ENCODE measurements at places on chromosomes 3 and 15.

DNA sequence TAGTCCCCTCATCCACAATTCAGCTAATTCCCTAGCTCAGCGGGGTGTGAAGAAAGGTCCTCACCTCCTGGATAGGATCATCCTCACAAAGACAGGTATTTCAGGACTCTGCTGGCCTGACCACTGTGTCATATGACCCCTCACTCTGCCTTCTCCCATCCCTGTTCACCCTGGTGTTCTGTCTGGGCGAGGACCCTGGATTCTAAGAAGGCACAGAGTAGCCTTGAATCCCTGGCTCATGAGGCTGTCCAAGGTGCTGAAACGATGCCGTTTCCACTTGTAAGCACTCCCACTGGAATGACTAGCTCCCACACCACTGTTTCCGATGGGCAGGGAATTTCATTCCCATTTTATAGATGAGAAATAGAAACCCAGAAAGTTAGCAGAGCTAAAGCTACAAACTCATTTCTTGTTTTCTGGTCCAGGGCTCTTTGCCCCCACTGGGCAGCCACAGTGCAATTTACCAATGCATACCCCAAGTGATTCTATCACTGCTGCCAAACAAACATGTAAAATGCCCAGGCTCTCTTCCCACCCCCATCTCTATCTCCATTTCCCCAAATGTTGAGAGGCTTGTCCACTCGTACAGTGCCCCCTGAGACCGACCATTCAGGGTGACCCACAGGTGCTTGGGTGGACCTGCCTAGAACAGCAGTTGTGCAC is 83.2 kb downstream of the RAB11A start:
- DNase-seq, result no peak

GRCh38 chr15:76988867-76989780 is 5.8 kb upstream of the PSTPIP1 start:
- DNase-seq, result no peak

DNA sequence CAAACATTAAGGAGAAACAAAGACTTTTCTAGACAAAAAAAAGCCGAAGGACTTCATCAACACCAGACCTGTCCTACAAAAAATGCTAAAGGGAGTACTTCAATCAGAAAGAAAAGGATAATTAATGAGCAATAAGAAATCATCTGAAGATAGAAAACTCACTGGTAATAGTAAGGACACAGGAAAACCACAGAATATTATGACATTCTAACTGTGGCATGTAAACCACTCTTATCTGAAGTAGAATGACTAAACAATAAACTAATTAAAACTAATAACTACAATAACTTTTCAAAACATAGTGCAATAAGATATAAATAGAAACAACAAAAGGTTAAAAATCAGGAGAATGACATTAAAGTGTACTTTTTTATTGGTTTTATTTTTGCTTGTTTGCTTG is 584.5 kb upstream of the CCDC54 start:
- DNase-seq, result no peak

DNA sequence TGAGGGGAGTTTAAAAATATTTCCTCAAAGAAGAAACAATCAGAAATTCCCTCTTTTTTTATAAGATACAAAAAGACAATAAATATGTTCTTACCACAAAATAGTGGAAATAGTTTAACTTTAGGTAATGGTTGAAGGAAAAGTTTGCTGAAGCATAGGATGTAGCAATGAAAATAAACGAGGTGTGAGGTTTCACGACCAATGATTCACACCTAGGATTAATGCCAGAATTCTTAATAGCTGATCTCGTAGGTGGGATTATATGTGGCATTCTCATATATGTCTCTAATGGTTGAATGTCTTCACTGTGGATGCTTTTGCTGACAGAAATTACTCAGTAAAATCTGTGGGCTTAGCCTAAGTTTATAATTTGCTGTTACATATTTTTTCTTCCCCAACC is 467.7 kb downstream of the FGF12 start:
- DNase-seq, result no peak

- DNase-seq, result no peak
These were observed 318.9 kb upstream of the CHRM5 start for GRCh38 chr15:33649217-33649933.

DNA sequence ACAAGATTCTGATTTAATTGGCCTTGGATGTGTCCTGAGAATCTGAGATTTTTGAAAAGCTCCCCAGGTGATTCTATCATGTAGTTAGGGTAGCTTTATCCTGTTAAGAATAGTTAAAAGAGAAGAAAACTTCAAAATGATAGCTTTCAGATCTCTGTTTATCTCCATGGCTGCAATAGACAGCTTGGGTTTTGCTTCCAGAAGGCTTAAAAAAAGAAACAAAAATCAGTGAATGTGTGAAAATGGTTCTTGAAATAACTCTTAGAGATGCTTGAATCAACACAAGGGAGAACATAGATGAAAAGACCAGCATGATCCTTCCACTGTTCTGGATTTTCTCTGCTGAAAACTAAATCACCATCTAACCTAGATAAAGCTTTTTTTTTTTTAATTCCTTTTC is 60.8 kb upstream of the TMC3 start:
- DNase-seq, result no peak

GRCh38 chr15:57150066-57150865 is 226.0 kb upstream of the CGNL1 start:
- DNase-seq, result no peak

DNA sequence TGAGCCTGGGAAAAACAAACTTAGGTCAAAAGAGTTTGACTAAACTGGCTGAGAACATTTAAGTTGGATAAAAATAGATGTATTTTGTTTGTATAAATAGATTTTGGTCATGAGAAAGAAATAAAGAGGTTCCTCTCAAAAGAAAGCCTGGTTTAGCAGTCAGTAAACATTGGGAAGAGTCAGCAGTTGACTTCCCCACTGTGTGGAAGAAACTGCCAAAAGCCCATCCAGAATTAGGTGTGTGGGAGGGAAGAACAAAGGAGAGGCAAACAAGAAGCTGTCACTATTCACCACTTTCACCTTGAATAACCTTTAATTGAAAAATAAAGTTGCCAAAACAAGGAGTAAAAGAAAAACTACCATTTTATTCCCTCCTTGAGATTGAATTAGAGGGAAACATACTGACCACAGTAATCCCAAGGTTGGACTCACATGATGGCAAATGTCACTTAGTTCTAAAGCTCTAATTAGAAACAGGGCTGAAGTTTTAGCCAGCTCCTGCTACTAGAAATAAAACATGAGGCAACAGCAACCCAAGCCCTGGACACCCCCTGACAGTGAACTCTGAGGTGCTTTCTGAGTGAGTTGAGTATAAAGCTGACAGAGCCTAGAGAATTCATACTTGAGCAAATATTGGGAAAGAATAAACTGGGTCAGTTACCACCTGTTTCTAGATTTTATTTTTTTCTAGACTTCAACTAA is 139.3 kb downstream of the SERPINI1 start:
- no peak for DNase-seq

- no peak for DNase-seq
These were observed 100.4 kb downstream of the PCCB start for GRCh38 chr3:136350557-136350956.

DNA sequence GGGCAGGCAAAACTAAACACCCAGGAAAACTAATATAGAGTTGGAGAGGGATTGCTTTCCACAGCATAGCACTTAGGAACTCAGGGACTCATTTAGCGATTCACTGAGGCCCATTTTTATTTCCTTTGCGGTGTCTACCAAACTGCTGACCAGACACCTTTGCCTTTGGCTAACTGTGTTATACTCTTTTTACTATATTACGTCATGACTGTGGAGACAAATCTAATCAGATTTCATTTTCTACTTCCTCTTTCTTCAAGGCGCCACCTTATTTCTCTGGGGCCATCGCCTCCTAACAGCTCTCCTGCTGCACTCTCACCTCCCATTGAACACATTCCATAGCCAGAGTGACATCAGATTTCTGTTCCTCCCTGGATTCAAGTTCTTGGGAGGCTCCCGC is 215.7 kb upstream of the WNT5A start:
- no peak for DNase-seq

DNA sequence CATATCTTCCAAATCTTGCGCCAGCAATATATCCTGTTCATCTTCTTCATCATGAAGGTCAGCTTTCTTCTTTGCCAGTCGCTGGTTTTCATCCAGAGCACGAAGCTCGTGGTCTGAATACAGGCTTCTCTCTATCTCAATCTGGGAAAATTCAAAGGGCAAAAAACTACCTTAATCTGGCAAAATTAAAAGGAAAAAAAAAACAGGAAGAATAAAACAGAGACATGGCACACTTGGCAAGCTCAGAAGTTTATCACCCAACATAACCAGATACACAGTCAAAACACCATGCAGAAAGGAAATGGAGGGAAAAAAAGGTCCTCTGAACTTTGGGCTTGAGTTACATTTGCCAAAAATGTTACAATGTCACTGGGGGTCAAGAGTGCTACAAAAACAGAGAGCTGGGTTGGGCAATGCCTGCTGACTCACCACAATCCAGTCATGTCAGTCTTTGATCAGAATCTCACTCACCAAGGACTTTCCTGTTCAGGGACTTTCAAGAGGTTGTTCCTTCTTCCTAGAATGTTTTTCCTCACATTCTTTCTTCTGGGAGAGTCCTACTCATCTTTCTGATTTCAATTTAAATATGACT is 1.5 kb downstream of the MRPL46 start:
- no peak for DNase-seq

GRCh38 chr15:77475898-77476297 is 55.2 kb downstream of the HMG20A start:
- no peak for DNase-seq

GRCh38 chr3:11438646-11439045 is 166.4 kb downstream of the ATG7 start:
- DNase-seq, result no peak

- no peak for DNase-seq
These were observed 62.4 kb upstream of the GOLGA6B start for GRCh38 chr15:72592097-72592496.

GRCh38 chr3:152071924-152072323 is 196.8 kb upstream of the MBNL1 start:
- peak; percentile 25 for DNase-seq

- DNase-seq, result no peak
These were observed 13.0 kb upstream of the PIGZ start for GRCh38 chr3:196981657-196982056.

DNA sequence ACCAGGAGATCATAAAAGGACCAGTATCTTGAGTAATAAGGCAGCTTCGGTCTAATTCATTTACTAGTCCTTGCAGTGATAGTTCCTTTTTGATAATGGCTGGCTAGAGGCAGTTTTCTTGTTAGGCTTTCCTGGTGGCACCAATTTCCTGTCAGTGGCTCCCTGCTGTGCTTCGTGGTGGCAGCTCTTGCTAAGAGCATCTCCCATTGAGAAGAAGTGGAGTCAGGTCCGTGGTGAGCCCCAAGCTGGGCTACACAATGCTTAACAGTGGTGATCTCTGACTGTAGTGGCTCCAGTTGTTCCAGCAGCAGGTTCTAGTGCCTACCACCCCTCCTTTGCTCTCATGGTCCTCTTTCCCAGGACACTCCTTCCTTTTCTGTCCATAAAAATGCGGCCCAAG is 111.2 kb downstream of the RAP2B start:
- no peak for DNase-seq

- DNase-seq, result no peak
These were observed 8.4 kb upstream of the RBSN start for GRCh38 chr3:15107075-15107947.

DNA sequence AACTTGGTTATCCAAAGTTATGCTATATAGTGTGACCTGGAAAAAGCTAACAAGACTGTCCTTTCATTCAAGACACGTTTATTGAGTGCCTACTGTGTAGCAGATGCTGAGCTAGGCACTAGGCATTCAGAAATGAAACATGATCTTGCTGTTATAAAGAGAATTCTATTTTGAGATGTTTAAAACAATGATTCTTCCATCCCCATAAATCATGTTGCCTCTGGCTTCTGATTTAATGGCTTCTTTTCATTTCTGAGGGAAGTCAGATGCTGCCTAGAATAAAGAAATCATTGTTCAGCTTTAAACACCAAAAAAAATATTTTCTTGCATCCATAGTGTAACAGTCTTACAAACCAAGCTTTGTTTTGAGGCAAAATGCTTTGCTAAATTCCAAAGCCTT is 620.9 kb upstream of the UBE2E2 start:
- no peak for DNase-seq

GRCh38 chr15:34650177-34650576 is 66.7 kb upstream of the GOLGA8B start:
- no peak for DNase-seq

GRCh38 chr15:60093273-60094067 is 89.4 kb downstream of the FOXB1 start:
- DNase-seq, result no peak

DNA sequence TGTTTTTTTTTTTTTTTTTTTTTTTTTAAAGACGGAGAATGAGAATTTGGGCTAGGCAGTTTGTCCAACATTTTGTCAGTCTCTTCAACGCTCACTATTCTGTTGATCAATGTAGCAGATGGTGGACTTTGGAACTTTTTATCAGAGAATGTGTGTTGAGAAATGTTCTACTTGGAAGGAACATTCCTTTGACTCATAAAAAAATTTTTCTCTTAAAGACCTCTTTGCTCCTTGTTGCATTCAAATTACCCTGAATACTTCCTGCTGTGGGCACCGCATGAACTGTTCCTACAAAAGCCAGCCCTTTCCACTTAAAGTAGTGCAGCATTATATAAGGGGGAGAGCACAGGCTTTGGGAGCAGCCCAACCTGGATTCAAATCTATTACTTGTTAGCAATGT is 182.9 kb downstream of the AKAP13 start:
- DNase-seq, result no peak

DNA sequence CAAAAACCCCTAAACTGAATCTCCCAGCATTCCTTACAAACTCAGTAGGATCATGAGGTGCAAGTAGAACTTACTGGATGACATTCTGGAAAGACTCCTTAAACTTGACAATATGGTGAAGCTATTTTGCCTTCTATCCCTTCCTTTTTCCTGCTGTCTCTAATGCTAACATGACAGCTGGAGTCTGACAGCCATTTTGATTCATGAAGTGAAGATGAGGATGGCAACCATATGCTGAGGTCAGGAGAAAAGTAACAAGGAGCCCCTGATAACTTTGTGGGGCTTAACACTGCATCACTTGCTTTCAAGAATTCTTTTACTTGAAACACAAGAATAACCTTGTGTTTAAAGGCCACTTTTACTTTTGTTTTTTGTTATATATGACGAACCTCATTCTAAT is 15.0 kb upstream of the NEK10 start:
- DNase-seq, result no peak

- no peak for DNase-seq
These were observed 190.4 kb downstream of the GHSR start for GRCh38 chr3:172257648-172258400.

DNA sequence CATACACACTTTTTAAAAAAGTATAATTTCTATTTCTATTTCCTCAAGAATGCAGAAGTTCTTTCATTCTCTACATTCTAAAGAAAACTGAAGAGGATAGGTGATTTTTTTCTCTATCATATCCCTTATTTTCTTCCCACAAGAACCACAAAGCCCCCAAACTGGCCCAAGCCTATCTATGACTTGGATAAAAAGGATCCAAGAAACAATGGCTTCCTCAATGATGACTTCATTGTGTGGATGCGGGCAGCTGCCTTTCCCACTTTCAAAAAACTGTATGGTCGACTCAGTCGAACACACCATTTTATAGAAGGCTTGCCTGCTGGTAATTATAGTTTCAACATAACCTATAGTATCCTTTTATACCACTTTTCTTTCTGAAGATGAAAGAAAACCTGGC is 52.9 kb upstream of the TBC1D23 start:
- no peak for DNase-seq
